ENCODE measurements at places on chromosomes 2 and 18.
A peak's percentile ranks its signal among the peaks of the same experiment; 100 is the strongest.

DNA sequence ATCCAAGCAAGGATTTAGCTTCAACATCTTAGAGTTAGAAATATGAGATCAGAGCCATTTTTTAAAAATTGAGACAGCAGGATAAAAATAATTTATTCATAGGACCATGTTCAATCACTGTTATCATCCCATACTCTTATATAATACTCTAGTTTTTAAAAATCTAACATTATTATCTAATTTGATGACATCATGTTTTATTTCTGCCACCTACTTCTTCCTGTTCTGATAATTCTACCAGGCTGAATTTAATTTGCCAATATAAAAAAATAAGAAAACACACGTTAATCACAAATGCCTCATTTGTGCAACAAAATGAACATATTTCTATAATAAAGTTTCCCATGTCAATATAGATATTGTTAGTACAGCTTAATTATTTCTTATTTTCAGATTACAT lies 621.7 kb downstream of the KCNJ3 start:
- no peak for DNase-seq

DNA sequence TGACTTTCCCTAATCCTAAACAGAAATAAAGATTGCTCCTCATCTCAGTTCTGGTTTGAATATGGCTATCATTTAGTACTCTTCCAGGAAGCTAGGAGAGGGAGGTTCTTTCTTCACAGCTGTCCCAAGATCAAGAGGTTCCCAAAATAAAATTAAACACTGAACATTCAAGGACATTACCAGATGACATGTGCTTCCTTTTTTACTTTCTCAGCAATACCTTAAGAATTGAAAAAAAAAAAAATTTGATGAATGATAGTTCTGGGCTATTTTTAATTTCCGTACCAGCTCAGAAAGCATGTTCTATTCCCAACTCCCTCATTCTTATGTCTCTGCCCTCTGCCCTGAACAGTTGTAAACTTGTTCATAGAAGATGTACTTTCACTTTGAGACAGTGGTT lies 61.7 kb upstream of the MYL1 start:
- no peak for DNase-seq

GRCh38 chr18:55875371-55875901 lies 287.4 kb upstream of the TCF4 start:
- DNase-seq, result no peak

- no peak for DNase-seq
Measured at GRCh38 chr18:62583376-62583775, 60.6 kb downstream of the ZCCHC2 start.

DNA sequence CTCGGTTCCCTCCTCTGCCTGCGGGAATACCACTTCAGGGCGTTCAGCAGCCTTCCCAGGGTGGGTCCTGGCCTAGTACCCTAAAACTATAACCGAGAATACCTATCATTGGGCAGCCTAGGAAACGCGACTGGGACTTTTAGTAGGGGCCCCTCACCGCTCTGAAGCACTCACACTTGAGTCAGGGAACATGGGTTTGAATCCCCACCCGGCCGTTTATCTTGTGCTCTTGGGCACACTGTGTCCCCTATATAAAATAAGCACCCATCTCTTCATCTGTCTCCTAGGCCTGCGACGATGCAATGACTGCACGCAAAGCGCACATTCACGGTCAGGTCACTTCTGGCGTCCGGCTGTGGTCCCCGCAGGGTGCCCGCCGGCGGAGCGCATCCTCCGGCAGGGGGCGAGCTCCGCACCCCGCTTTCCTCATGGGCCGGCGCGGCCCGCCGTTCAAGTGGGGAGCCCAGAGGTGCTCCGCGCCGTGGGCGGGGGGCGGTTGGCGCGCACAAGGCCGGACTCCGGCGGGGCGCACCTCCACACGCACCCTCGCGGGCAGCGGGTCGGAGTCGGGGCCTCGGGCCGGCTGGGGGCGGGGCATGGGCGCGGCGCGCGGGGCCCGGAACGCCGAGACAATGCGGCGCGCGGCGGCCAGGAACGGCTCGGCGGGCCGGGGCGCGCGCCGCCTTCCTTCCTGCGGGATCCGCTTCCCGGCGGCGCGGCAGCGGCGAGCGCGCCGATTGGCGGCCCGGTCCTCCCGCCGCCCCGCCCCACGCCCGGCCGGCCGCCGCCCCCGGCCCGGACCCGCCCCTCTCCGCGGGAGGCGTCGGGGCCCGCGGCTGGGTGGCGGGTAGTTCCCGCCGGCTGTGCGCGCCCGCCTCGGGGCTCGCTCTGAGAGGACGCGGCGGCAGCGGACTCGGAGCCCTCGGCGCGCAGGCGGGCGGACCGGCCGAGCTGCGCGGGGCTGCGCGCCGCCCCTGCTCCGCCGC lies at the start of gene ASAP2:
ASAP2 (plus strand) TSS at position 850 of the 986 bp plus-strand sequence. CDS start 293 bp downstream, outside the sequence.
- peak; percentile 94 for DNase-seq

DNA sequence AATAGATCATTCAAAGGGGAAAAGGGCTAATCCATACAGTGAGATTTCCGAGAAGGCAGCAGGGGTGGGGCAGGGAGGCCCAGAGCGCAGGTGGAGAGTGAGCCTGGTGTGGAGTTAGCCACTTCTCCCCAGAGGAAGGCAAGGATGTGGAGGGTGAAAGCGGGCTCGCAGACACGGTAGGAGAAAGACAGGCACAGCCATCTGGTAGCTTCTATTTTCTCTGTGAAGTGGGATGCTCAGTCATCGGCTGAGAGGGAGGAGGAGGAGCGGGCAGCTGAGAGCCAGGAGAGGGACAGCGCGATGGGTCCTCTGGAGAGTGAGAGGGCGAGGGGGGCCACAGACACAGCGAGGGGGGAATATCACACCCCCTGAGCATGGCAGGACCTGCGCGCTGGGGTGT lies 153.3 kb upstream of the NDUFV2 start:
- no peak for DNase-seq

GRCh38 chr2:118223992-118224894 lies 136.0 kb downstream of the INSIG2 start:
- DNase-seq, result no peak
